ENCODE measurements at places on chromosomes 4 and X. TPM values are rescaled to one million over a fixed set of nuclear protein-coding genes. Genes with fewer than 3 reads are reported as not detected.

ADAM29 gene
- not detected for total RNA-seq

NXF2B gene
- not detected for total RNA-seq

PAGE2 gene
- total RNA-seq: not detected

CLTRN gene
- not detected for total RNA-seq

GRCh38 chr4:147628415-147628814 lies 11.2 kb downstream of the TMEM184C start:
- no peak for DNase-seq

- DNase-seq: peak; percentile 27
These were observed 2.7 kb downstream of the TFE3 start for GRCh38 chrX:49040376-49040955.

- DNase-seq: no peak
These were observed 836.6 kb upstream of the PRKX start for GRCh38 chrX:4550018-4550417.

DNA sequence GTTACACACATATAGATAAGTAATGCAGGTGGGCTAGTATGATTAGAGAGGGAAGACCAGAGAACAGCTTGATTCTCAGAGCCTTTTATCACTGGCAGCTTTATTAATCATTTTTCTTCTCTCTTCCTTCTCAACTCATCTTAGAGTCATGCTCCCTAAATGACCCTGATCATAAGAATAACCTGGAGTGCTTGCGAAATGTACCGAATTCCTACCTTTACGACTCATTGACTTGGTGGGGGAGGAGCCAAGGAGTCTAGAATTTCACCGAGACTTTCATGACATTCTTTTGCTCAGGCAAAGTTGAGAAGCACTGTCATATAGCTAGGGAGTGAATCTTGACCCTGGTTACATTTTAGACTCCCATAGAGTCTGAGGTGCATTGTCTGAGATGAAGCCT lies 298.9 kb upstream of the PUDP start:
- no peak for DNase-seq

GRCh38 chrX:102684772-102685520 lies 27.3 kb upstream of the GPRASP2 start:
- no peak for DNase-seq

DNA sequence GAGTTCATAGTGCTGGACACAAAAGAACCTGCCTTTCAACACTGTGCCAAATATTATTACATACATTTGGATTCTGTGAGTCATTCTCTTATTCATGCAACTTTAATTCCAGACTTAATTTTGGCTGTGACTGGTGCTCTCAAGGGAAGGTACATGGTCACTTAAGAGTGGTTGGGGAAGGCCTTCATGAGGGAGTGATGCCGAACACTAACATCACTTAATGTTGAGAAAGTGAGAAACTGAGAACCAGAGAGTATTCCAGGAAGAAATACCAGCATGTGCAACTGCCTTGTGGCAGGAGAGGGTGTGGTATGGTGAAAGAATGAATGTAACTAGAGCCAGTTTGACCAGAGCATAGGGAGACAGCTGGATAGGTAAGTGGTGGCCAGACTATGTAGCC lies 41.5 kb upstream of the FHDC1 start:
- peak; percentile 18 for DNase-seq

GRCh38 chrX:34863906-34864305 lies 78.7 kb upstream of the FAM47B start:
- DNase-seq: no peak

DNA sequence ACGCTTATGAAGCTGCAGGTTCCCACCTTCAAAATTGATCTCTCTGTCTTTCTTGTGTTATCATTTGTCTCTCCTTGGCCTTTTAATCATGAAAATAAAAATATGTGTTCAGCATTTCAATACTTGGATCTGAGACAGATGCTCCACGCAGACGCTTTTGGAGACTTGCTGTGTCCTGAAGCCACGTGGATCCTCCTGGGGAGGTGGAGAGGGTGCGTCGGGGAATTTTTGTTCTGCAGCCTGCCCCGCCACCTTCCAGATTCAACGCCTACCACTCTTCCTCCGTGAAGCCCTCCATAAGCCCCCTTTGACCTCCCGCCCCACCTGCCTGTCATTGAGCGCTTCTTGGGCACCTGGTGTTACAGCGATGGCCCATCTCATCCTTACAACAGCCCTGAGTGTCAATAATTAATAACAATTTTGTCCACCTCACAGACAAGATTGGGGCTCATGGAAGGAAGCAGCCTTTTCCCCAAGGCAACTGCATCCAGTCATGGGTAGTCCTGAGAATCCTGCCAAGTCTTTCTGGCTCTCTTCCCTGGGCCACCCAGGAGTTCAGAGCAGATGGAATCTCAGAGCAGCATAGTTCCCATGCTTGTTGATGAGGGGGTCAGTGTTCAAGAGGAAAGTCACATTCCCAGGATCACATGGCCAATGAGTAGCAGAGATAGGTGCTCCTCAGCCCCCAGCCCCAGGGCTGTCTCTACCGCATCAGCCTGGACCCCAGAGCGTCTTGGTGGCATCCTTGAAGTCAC lies 172.6 kb upstream of the PSAPL1 start:
- DNase-seq: peak; percentile 20

- no peak for DNase-seq
These were observed 20.8 kb downstream of the ENPP6 start for GRCh38 chr4:184196730-184197385.

- DNase-seq: no peak
These were observed 82.8 kb upstream of the CAMK2D start for GRCh38 chr4:113844369-113844768.

- DNase-seq: no peak
These were observed 377.9 kb downstream of the SMARCA1 start for GRCh38 chrX:129145385-129145784.

DNA sequence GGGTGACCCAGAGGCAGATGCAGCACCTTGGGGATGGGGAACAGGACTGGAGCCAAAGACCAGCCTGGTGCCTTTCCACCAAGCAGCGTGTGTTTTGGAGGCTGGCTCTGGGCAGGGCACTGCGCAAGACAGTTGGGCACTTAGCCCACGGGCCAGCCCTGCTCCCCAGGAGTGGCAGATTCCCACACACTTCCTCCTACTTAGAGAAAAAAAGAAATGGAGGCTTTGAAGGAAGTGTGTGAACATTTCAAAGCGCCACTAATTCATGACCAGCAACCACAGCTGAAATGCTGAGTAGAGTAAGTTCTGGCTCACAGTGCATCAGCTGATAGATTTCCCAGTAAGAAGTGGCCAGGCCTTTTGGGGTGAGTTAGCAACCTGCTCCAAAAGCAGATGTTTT lies 54.9 kb upstream of the LGI2 start:
- no peak for DNase-seq

Data from HFFc6 (cell line).